Pons (tissue), 1 donor: ENCODE measurements at places on chromosomes 4 and X.
A peak's percentile ranks its signal among the peaks of the same experiment; 100 is the strongest.

DNA sequence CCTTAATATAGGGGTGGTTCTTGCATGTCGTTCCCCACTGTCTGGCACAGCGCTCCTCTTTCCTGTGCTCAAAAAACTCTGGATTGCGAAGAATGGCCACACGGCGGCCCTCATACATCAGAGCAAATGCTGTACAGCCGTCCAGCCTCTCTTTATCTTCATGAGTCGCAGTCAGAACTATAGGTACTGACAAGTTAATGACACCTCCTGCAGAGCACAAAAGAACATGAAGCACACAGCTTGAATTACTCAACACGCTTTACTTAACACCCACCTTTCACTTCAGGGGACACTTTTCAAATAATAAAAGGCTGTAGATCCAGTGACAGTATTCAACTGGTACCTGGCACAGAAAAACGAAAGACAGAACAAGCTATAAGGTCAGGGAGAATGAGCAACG lies 65.3 kb downstream of the PAPSS1 start:
- no peak for DNase-seq

DNA sequence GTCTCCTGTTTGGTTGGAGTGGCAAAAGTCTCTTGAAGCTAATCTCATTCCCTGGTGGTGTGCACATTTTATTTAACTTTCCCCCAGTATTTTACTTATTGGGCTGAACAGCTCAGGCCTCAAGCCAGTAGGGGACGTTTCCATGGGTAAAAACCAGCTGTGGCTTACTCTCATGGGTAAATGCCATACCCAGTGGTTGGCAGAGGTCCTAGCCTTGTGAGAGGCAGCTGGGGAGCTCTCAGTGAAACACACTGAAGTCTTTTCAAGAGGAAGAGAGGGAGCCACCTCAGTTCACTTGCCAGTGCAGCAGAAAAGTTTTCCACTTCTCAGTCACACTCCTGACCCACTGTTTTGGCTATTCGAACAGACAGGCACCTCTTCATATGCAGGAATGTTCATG lies 1964.2 kb downstream of the ARAP2 start:
- no peak for DNase-seq

- no peak for DNase-seq
Observed at GRCh38 chr4:153733751-153734448, 25.9 kb downstream of the RNF175 start.

- DNase-seq, result no peak
Observed at GRCh38 chrX:110219920-110220319, 98.0 kb downstream of the AMMECR1 start.

DNA sequence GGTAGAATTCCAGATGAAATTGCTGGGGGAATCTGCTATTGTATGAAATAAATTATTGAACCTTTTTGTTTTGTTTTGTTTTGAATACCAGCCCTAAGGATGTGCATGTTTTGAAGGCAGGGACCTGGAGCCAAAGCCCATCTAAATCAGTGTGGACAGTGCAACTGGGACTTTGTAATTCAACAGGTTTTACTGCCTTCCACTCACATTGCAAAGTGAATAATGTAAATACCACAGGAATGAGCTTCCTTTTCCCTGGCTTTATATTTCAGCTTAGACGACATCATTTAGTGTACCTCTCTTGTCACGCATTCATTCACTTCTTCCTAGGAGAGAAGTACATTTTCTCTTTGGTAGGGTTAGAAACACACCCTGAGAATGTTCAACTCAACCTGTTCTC lies 795.0 kb downstream of the CENPC start:
- no peak for DNase-seq

DNA sequence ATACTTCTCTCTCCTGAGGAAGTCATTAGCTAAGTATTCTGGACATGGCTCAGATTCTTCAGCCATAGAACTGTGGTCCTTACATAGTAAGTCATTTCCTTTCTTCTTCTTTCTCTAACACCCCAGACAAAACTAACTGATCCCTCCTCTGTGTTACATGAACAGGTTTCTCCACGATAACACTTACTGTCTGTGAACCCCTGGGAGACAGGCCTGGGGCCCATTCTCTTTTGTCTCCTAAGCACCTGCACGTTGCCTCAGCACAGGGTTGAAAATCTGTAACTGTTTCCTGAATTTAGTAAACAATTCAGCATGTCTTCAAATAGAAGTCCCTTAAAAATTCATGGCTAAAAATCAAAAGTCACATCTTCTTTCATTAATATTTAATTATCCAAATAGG lies 24.7 kb downstream of the APBB2 start:
- DNase-seq, result peak; percentile 20

DNA sequence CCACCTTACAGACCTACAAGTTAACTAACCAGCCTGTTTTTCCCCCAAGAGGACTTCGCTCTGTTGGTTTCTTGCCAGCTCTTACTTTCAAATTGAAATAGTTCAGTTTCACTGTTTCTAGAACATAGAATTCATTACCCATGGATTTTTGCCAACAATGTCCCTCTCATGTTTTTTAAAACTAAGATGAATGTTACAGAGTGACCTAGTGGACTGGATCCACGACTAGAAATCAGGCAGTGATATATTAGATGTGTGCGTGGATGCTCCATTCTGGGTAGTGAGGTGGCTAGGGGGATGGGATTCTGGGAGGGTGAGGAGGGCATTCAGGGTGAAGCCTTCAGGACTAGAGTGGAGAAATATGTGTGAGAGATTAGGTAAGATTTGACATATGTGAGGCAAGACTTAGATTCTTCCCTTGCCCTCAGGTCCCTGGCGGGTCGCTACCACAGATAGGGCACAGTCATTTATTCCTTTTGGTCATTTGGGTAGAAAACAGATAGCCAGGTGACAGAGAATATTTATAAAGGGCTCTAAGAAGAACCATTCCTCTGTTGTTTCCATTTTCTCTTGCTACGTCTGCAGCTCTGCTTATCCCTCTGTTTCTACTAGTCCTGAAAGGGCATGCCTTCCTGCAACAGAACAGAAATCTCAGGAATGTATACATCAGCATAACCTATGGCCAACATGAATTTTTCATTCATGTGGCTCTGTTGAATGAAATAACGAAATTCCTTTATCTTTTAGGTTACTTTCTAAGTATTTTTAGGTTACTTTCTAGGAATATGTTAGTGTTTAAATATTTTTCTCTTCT lies 15.4 kb upstream of the JADE1 start:
- DNase-seq, result no peak

DNA sequence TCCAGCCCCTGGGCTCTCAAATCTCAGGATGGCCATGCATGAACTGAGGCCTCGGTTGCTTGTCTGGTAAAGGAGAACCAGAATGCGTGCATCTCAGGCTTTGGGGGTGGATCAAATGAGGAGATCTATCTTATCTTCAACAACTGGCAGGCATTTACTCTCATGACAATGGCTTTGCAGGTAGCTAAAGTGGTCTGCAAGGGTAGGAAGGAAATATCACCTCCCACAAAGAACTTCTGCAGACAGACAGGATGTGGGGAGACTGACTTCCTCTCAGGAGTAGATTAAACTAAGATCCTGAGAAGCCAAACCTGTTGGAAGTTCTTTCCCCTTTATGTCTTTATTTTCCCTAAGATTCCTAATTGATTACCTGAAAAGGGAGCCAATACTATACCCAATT lies 7.8 kb downstream of the LDB2 start:
- no peak for DNase-seq

DNA sequence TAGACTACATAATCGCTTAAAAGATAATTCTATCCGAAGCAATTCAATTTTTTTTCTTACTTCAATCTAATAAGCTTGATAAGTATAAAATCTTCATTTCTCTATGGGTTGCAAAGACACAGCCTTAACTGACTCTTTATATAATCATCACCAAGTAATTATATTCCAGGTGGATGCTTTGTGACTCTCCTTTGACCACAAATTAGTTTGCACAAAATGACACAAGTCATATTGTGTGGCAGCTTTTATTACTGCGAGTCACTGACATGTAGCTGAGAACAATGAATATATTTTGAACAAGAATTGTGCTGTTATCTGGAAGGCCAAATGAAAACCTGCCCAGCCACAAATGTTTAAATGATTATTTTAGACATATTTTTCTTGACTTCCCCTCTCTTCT lies 1727.8 kb downstream of the ARAP2 start:
- DNase-seq, result no peak
